ENCODE measurements at places on chromosomes 1 and 21.

- DNase-seq: no peak
Measured at GRCh38 chr1:198253259-198253658, 96.5 kb downstream of the NEK7 start.

GRCh38 chr1:48629867-48630266 is 146.8 kb downstream of the BEND5 start:
- DNase-seq: no peak

DNA sequence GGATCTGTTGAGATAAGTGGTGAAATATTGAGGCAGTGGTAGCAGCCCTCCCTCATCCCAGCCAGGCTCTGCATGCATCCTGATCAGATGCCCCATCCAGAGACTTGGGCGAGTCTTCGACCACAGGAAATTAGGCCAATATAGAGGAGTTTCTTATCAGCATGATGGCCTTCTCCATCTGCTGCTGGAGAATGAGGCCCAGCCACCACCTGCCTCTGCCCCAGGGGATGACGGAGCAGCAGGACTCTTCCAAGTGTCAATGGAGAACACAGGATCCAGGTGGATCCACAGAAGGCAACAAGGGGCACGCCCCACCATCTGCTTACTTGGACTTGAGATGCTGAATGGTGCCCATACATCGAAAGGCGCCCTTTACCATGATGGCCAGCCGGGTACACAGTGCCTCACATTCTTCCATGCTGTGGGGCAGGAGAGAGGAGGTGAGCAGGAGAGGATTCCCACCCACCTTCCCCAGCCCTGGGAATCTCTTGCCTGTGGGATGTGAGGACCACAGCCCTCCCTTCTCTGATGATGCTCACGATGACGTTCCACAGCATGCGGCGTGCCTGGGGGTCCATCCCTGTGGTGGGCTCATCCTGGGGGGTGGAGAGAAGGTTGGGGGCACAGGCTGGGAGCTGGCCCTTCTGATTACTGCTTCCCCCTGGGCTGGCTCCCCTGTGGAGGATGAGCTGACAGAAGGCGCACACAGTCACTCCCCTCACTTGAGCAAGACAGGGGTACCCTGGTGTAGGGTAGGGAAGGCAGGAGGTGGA is 91.5 kb upstream of the GCLM start:
- DNase-seq: no peak

- no peak for DNase-seq
Measured at GRCh38 chr1:14371771-14372497, 226.6 kb upstream of the KAZN start.

DNA sequence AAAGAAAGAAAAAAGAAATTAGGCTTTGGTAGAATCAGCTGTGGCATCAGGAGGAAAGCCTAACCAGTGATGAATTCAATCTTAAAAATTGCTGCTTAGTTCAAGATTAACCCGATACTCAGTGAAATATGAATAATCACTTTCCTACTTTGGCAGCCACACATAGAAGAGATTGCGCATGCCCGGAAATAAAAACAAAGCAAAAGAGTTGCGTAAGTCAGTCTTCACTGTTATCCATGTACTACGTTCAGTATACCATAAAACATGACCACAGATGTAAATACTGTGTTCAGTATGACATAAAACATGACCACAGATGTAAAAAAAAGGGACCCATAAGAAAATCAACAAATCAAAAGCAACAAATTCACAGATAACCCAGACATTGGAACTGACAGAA is 19.2 kb downstream of the CD1D start:
- DNase-seq: no peak

DNA sequence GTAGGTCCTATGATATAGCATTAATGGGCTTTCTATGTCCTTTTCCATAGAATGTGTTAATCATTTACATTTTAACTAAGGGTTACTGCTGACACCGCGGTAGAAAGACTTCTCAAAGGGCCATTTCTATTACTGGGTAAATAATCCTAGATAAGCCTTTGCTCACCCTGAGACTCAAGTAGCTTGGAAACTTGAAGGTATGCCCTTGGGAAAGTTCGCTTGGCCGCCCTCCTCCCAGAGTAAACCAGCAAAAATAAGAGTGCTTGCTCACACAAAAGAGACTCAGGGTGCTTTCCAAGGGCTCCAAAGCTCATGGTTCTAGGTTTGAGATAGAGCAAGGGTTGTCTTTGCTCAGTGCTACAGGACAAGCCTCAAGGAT is 85.8 kb upstream of the TMPRSS2 start:
- no peak for DNase-seq

Measured in effector memory CD4-positive, alpha-beta T cell (primary cell).